ENCODE measurements at places on chromosomes 2 and 18.

DNA sequence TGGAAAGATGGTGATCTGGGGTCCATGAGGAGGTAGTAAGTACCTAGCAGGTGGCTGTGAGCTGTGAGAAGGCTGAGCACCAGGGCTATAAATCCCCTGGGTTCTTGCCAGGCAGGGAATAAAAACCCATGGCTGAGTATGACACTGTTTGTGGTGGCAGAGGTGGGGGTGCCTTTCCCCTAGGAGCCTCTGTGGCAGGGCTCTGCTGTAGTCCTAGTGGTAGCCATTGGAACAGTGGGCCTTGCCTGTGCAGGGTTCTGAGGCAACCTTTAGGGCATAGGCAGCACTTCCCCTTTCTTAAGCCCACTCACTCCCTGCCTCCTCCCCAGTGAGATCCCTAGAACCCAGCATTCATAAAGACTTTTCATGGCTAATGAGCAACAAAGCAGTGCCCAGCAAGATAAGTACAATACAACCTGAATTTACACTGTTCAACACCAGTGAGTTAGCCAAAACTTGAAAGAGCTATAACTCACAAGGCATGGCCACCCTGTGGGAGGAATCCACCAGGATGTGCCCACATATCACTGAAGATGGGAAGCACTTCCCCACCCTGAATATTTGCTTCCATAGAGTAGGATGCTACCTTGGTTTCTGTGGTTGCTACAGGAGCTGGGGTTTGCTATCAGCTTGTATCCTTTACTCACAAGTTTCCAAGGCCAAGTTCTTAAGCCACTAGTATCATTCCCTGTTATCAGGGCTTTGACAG lies 100.9 kb upstream of the NEUROD1 start:
- DNase-seq, result no peak

- DNase-seq, result no peak
Observed at GRCh38 chr2:68417926-68418325, 49.2 kb downstream of the FBXO48 start.

- no peak for DNase-seq
Observed at GRCh38 chr2:105144941-105145300, 96.6 kb upstream of the GPR45 start.

DNA sequence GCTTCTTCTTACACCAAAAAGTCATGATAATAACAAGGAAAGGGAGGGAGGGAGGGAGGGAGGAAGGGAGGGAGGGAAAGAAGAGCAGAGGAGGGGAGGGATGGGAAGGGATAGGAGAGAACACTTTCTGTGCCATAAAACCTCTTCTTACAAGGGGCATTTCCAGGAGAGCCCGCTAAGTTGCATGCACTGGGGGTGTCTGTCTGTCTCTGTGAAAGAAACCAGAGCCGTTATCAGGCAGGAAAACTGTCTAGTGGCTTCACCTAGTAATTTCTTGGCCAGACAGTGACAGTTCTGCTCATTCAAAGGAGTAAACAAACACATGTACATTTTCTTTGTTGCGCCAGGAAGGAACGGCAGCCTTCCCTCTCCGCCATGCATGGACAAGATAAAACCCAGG lies 45.8 kb downstream of the AQP12A start:
- no peak for DNase-seq

- DNase-seq, result no peak
Observed at GRCh38 chr2:223805008-223805407, 32.4 kb downstream of the AP1S3 start.

- no peak for DNase-seq
Observed at GRCh38 chr18:76524900-76525698, 30.1 kb upstream of the ZNF516 start.

- DNase-seq, result no peak
Observed at GRCh38 chr2:82875858-82876257, 1583.2 kb downstream of the SUCLG1 start.

DNA sequence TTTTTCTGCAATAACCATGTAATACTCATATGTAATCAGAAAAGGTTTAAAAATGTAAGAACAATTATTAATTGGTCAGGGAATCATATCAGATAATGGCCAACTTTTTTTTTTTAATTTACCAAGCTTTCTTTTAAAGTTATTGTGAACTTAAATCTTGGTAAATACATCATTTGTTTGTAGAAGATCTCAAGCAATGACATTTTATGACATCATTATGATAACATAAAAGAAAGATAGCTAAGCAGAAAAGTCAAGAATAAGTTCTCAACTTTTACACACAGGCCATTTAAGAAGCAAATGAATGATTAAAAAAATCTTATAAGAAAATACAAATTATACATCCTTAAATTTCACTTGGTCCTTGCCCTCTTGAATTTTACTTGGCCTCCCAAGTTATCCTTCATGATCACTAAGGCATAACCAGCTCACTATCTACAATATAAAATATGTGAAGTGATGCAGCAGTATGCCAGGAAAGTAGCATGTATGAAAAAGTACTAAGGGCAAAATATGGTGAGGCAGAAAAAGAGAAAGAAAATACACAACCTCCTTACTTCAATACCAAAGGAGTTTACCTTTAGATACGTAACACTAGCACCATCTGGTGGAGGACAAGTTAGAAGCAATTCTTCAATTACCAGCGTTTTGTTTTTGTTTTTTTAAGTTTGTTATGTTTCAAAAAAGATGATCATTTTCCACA lies 116.6 kb downstream of the SRBD1 start:
- DNase-seq, result peak; percentile 29

GRCh38 chr2:187547353-187547979 lies 6.8 kb downstream of the TFPI start:
- DNase-seq, result no peak

DNA sequence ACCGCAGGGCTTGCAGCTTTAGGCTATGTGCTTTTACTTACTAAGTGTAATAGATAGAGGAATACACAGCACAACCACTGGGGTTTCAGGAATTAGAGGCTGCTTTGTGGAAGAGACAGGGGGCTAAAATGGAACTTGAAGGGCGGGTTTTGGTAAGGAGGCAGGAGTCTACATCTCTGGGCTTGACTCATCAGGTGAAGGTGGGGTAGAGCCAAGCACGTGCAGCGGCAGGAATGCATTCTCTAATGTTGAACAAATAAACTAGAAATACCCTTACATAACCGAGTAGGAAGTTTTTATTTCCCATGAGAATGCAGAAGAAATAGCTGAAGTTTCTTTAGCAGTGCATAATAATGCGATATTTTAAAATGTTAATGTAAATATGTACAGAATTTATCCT lies 673.8 kb upstream of the SALL3 start:
- DNase-seq, result no peak

- no peak for DNase-seq
Observed at GRCh38 chr2:37671009-37671815, at the start of gene CDC42EP3. Gene CDC42EP3 (minus strand): TSS chr2:37671642. CDS start chr2:37646587, 25,055 bp downstream.

DNA sequence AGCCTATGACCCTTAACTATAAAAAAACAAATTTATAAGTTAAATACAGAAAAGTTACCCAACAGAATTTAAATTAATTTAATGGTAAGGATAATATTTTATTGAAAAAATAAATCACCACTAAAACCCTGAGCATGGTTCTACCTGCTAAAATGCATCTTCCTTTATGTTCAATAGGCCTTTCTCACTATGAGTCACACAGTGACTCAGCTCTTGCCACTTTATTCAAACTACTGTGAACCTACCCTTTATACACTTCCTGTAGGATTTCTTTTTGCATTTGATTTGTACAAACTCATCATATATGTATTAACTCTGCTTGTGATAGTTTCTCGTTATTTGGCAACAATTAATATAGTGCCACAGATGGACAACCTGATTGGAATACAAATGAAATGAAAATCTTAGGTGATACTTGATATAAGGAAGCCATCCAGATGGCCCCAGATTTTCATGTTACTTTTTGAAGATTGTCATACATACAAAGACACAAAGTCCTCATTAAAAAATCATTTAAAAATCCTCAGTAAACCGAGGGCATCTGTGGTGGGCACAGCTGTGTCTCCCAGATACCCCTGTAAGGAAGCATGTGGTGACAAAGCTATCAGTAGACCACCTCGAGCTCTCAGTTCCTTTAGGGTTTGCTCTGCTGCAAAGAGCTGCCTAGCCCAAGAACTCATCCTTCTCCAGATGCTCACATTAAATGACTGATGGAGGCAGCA lies 55.2 kb upstream of the COBLL1 start:
- no peak for DNase-seq

GRCh38 chr2:232126301-232127099 lies 165.0 kb downstream of the DIS3L2 start:
- no peak for DNase-seq

DNA sequence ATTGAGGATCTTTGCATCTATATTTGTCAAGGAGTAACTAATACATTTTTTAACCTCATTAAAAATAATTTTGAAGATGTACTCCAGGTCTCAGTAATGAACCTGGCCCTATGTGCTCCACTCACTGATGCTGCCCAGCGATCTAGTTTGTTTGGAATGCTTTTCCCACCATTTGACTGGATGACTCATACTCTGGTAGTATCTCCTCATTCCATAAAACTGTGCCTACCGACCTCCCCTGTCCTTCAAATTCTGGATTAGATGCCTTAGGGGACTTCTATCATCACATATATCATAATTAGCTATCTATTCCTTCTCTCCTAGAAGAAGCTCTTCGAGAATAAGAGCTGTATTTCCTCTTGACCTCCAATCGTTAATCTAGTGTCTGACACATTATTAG lies 83.8 kb downstream of the FAM117B start:
- DNase-seq, result no peak

- no peak for DNase-seq
Observed at GRCh38 chr18:52536039-52536438, 196.0 kb downstream of the DCC start.

DNA sequence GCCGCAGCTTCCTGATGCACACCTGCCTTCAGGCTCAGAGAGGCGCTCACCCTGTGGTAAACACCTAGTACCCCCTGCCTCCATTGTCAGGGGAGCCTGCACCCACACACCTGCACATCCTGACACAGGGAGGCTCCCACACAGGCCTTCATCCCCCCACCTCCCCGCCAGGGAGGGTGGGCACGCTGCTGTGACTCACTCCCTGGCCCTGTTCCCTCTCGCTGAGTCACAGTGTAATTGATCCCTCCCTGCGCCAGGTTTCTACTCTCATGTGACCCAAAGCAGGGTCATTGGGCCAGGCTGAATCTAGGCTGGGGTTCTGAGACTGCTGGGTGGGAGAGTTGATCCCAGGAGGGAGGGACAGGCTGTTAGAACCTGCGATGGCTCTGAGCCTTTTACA lies 8.5 kb upstream of the CELF4 start:
- DNase-seq, result no peak

- DNase-seq, result no peak
Observed at GRCh38 chr2:208099682-208100470, 24.4 kb downstream of the CRYGD start.

- no peak for DNase-seq
Observed at GRCh38 chr2:112256654-112257053, 1.8 kb upstream of the ZC3H8 start.

DNA sequence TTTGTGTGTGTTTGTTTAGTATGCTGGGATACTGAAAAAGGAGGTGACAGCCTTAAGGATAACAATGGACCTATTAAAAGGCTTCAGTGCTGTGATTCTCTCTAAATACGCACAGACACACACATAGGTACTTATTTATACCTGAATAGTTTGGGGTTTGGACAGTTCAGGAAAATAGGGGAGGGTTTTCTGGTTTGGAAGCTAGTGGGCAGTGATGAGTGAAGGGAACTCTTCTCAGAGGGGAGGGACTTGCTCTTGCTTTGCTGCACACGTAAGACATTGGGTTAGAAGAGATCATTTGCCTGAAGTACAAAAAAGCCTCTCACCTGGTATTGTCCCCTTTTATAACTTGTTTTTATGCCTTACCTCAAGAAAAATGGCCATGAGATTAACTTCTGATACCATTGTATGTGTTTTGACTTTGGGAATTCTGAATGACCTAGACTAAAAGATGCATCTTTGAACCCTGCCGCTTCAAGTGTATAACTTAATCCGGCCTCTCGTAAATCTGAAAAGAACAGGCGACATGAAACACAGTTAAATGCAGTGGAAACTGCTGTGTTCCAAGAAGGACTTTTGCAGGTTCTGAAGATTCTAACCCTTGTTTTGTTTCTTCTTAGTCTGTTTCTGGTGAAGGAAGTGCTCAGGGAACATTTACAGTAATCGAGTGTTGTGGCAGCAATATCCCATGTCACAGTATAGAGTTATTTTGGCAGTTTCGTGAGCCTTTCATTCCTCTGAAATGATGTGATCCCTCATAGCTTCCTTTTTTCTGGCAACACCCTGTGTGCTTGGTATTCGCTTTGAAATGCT lies 2.5 kb downstream of the CRIM1 start:
- no peak for DNase-seq

- DNase-seq, result no peak
Observed at GRCh38 chr2:180720829-180721228, 259.6 kb upstream of the UBE2E3 start.

GRCh38 chr2:127552846-127553245 lies 17.4 kb downstream of the MYO7B start:
- no peak for DNase-seq

DNA sequence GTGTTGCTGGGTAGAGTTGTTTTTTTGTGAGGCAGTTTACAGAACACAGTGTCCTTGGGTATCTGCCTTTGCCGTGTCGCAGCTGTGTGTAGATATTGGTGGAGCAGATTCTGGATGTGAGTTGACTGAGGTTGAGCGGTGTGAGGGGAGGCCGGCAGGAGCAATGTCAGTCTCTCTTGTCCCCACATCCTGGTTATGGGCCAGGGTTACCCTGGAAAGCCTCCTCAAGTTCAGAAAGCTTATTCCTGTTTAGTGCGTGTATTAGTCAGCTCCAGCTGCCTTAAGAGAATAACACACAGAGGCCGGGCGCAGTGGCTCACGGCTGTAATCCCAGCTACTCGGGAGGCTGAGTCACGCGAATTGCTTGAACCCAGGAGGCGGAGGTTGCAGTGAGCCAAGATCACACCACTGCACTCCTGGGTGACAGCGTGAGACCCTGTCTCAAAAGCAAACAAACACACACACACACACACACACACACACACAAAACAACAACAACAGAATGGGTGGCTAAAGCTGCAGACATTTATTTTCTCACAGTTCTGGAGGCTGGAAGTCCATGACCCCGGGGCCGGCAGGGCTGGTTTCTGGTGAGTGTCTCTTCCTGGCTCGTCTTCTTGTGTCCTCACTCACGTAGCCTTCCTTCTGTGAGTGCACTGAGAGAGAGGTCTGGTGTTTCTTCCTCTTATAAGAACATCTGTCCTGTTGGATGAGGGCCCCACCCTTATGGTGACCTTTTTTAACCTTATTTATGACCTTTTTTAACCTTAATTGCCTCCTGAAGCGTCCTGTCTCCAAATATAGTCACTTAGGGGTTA lies 5.1 kb downstream of the NCK2 start:
- DNase-seq, result no peak

All from GM12864 (cell line).